ENCODE measurements at places on chromosomes 2 and 18. TPM values are rescaled to one million over a fixed set of nuclear protein-coding genes. Genes with fewer than 3 reads are reported as not detected.

Gene EIF2AK3
- total RNA-seq: 46.8 TPM

Gene SLC9A4
- total RNA-seq: not detected

Gene HS1BP3
- 12.8 TPM for total RNA-seq

Gene PDE11A
- under 0.01 TPM for total RNA-seq

Gene GPR39
- 2.3 TPM for total RNA-seq

Measured in regular cardiac myocyte (primary cell).